ENCODE measurements at places on chromosomes 3 and 15. TPM values are rescaled to one million over a fixed set of nuclear protein-coding genes. Genes with fewer than 3 reads are reported as not detected.

The SKOR1 gene
- 0.37 TPM for total RNA-seq

The GAP43 gene
- 10.1 TPM for total RNA-seq

The CHAC1 gene
- total RNA-seq = 6.8 TPM

The GALNT15 gene
- total RNA-seq = 0.23 TPM

The PARL gene
- total RNA-seq = 78.7 TPM

The CFAP161 gene
- not detected for total RNA-seq

The NTRK3 gene
- total RNA-seq = 0.86 TPM

The FAM43A gene
- 0.58 TPM for total RNA-seq

The FBXW12 gene
- total RNA-seq = 0.55 TPM

The TMOD2 gene
- total RNA-seq = 2.5 TPM

The PP2D1 gene
- total RNA-seq = not detected

The SLC24A5 gene
- not detected for total RNA-seq

The WWTR1 gene
- total RNA-seq = 18.1 TPM

The IGDCC3 gene
- 13.4 TPM for total RNA-seq

The SPINK8 gene
- not detected for total RNA-seq

DNA sequence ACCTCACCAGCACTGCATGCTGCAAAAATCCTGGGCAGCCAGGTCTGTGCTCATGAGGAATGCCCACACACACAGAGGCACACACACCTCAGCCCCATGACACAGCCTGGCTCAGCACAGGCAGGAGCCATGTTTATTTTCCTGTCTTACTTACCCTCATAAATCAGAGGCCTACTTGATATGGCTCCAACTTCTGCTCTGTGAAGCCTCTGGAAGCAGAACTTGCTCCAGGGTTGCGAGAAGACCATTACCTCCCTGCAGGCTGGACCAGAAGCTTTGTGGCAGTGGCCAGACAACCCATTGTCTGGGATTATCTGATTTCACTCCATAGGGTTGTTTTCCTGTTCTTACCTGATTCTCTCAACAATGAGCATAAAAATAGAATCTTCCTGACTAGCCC is 43.8 kb upstream of the CMTM8 start:
- H3K4me1 ChIP-seq = peaks cover 9% of the 10 kb centered on the region
- no peak for DNase-seq
- no peaks in the 10 kb centered on the region for H3K36me3 ChIP-seq
- no peaks in the 10 kb centered on the region for H3K27me3 ChIP-seq
- no peak overlapping the region for H3K27ac ChIP-seq

DNA sequence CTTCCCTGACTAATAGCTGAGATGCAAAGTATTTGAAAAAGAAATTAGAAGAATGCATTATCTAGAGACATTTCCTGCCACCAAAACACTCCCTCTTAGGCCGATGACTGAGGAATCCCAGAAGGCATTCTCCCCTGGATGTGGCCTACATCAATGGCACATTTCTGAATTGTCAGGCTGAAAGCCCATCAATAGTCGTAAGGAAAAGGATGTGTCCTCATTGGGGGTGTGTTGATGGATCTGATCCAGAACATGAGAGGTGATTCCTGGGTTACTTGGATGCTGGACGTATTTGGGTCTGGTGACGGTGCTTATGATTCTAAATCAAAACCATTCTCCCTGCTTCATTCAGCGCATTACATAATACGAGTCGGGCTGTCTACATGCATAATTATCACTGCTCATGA is 216.9 kb upstream of the CDIN1 start:
- H3K4me3 ChIP-seq = no peak overlapping the region
- peaks cover 7% of the 10 kb centered on the region for H3K4me1 ChIP-seq
- no peaks in the 10 kb centered on the region for H3K36me3 ChIP-seq

DNA sequence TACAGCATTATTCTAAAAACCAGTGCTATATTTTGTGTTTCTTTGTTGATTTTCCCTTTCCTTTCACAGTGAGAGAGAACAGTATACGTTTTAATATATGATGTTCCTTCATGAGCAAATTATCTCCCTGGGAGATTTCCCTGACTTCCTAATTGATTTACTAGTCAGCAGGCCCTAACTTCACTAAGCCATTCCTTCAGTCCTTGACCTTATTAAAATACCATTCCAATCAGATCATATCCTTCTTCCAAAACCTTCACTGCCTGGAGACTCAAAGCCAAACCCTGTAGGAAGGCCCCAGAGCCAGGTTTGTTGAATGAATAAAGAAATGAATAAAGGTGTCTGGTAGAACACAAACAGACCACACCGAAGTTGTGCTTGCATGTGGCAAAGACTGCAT is 43.8 kb upstream of the ARHGEF3 start:
- no peaks in the 10 kb centered on the region for H3K36me3 ChIP-seq
- H3K4me3 ChIP-seq = no peak overlapping the region
- no peak overlapping the region for H3K27ac ChIP-seq
- DNase-seq = no peak
- H3K4me1 ChIP-seq = peaks cover 9% of the 10 kb centered on the region
- no peaks in the 10 kb centered on the region for H3K27me3 ChIP-seq

GRCh38 chr3:50519471-50520089 is 16.1 kb upstream of the CACNA2D2 start:
- no peaks in the 10 kb centered on the region for H3K36me3 ChIP-seq
- DNase-seq = peak; percentile 96
- H3K27me3 ChIP-seq = no peaks in the 10 kb centered on the region
- H3K27ac ChIP-seq = no peak overlapping the region

DNA sequence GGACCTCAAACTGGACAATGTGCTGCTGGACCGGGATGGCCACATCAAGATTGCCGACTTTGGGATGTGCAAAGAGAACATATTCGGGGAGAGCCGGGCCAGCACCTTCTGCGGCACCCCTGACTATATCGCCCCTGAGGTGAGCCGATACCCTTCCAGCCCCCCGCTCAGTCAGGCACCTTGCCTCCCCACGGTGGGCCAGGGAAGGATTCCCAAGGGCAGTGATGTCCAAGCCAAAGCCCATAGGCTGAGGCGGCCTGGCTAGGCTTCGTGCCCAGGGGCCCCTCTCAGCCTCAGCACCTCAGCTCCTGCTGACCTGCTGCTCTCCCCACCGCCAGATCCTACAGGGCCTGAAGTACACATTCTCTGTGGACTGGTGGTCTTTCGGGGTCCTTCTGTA is 27.7 kb downstream of the PRKCD start:
- no peak for DNase-seq
- peaks cover 17% of the 10 kb centered on the region for H3K36me3 ChIP-seq
- H3K27ac ChIP-seq = no peak overlapping the region
- no peaks in the 10 kb centered on the region for H3K27me3 ChIP-seq

DNA sequence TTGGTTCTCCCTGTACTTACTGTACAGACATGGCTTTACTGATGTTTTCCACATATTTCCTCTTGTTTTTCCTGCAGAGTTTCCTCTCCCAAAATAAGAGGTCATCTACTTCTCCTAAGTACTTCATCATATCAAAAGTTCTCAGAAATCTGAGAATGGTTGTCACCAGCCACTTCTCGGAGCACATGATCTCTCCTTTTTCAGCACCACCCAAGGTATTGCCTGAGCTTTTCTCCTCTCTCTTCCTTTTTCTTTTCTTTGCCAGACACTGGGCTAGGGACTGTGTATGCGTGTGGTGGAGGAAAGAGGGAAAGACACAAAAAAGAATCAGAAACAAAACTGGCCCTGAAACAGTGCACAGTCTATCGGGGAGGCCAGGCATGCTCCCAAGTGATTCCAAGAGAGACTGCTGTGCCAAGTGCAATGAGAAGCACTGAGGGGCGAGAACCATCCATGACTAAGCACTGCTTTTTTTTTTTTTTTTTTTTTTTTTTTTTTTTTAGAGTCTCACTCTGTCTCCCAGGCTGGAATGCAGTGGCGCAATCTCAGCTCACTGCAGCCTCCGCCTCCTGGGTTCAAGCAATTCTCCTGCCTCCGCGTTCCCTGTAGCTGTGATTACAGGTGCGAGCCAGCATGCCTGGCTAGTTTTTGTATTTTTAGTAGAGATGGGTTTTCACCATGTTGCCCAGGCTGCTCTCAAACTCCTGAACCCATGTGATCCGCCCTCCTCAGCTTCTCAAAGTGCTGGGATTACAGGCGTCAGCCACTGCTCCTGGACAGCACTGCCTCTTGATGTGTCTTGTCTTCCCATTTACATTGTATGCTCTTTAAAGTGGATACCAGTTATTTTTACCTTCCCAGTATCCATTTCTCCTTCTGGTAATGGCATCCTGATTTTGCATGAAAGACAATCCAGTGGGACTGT is 194.0 kb upstream of the FEZF2 start:
- no peak for DNase-seq
- H3K4me1 ChIP-seq = no peaks in the 10 kb centered on the region
- H3K4me3 ChIP-seq = no peak overlapping the region
- H3K36me3 ChIP-seq = peaks cover 8% of the 10 kb centered on the region

GRCh38 chr15:81792646-81793045 is 253.2 kb downstream of the MEX3B start:
- H3K27me3 ChIP-seq = no peaks in the 10 kb centered on the region
- peaks cover 4% of the 10 kb centered on the region for H3K36me3 ChIP-seq
- no peak overlapping the region for H3K4me3 ChIP-seq
- DNase-seq = peak; percentile 4
- H3K27ac ChIP-seq = no peak overlapping the region

DNA sequence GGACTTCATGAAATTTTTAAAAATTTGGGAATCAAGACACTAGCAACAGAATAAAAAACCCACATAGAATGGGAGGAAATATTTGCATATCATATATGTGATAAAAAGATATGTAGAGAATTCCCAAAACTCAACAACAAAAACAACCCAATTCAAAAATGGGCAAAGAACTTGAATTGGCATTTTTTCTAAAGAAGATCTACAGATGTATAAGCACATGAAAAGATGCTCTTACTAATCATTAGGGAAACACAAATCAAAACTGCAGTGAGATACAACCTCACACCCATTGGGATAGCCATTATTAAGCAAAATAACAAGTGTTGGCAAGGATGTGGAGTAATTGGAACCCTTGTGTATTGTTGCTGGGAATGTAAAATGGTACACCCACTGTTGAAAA is 10.1 kb downstream of the LCTL start:
- H3K4me3 ChIP-seq = no peak overlapping the region
- H3K36me3 ChIP-seq = peaks cover 4% of the 10 kb centered on the region
- DNase-seq = no peak
- no peak overlapping the region for H3K27ac ChIP-seq
- no peaks in the 10 kb centered on the region for H3K27me3 ChIP-seq

DNA sequence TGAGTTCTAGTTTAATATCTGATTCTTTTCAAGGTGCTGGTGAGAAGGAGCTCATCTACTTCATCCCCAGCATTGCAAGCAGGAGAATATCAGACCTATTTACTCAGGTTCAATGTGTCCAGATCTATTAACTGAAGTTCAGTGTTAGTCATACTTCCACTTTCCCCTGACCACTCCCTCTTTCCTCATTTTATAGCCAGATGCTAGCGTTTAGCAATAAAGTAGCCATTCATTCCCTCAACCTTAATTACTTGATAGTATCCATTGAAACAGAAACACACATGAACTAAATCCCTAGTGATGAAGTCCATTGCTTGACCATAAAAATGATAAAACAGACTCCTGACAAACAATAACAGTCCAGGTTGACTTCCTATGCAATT is 60.0 kb downstream of the RPL22L1 start:
- DNase-seq = no peak
- H3K4me3 ChIP-seq = no peak overlapping the region
- H3K27ac ChIP-seq = no peak overlapping the region

DNA sequence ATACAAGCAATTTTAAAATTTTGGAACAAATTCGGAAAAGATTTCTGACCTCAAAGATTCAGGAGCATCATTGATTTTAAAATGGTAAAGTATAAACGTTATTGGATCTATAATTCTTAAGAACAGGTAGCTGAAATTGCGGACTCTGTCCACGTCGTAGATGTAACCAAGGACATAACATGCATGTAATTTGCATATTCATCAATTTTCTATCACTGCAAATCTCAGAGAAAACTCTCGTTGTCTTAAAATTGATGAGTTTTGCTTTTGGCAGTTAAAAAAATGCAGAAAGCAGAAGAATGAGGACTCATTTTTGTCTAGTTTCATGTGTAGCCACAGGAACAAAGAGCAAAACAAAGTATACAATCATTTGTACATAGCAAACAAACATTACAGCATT is 1094.4 kb downstream of the SI start:
- DNase-seq = no peak
- H3K27me3 ChIP-seq = no peaks in the 10 kb centered on the region
- H3K4me1 ChIP-seq = no peaks in the 10 kb centered on the region
- no peak overlapping the region for H3K27ac ChIP-seq
- H3K36me3 ChIP-seq = no peaks in the 10 kb centered on the region

GRCh38 chr3:112338021-112338726 is 5.2 kb downstream of the CD200 start:
- no peak for DNase-seq
- no peak overlapping the region for H3K27ac ChIP-seq
- peaks cover 25% of the 10 kb centered on the region for H3K36me3 ChIP-seq
- peak overlapping the region; percentile 4 for H3K4me3 ChIP-seq
- peaks cover 4% of the 10 kb centered on the region for H3K4me1 ChIP-seq

GRCh38 chr3:184368116-184368515 is 6.6 kb downstream of the POLR2H start:
- H3K36me3 ChIP-seq = peaks cover 49% of the 10 kb centered on the region
- H3K4me3 ChIP-seq = no peak overlapping the region
- H3K27ac ChIP-seq = no peak overlapping the region
- DNase-seq = peak; percentile 35

- H3K27ac ChIP-seq = no peak overlapping the region
- peaks cover 5% of the 10 kb centered on the region for H3K36me3 ChIP-seq
- H3K4me3 ChIP-seq = peak overlapping the region; percentile 0
- DNase-seq = peak; percentile 12
- H3K4me1 ChIP-seq = peaks cover 46% of the 10 kb centered on the region
These were observed 90.6 kb upstream of the MYZAP start for GRCh38 chr15:57500979-57501576.

DNA sequence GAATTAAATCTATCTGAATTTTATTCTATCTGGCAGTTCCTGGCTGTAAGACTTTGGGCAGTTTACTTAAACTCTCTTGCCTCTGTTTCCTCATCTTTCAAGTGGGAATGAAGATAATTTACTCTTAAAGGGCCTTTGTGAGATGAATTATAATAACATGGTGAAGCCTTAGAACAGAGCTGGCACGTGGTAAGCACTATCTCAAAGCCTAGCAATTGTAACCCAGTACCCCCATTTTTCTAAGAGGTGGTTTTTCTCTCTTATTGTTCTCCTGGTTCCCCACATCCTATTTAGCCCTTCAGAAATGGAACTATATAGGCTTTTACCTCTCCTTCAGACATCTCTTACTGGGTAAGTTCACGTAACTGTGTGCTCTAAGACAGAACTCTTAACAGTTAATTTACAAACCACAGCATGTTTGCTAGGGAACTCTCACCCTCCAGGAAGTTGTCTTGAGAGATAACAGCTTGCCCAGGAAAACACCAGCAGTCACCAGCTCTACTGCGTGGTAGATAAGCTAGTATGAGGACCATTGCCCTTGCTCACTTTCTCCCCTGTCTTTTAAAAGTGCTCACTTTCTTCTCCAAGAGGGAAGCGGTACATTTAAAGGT is 12.3 kb upstream of the CRBN start:
- peak; percentile 65 for DNase-seq
- no peak overlapping the region for H3K27ac ChIP-seq
- peaks cover 9% of the 10 kb centered on the region for H3K4me1 ChIP-seq
- H3K27me3 ChIP-seq = peaks cover 81% of the 10 kb centered on the region
- no peaks in the 10 kb centered on the region for H3K36me3 ChIP-seq

GRCh38 chr3:29447946-29448627 is 167.2 kb downstream of the RBMS3 start:
- no peaks in the 10 kb centered on the region for H3K36me3 ChIP-seq
- peaks cover 3% of the 10 kb centered on the region for H3K4me1 ChIP-seq
- DNase-seq = no peak
- no peak overlapping the region for H3K27ac ChIP-seq
- H3K27me3 ChIP-seq = no peaks in the 10 kb centered on the region

All from endodermal cell (in vitro differentiated cells).